ENCODE measurements at places on chromosomes 6 and 20.

DNA sequence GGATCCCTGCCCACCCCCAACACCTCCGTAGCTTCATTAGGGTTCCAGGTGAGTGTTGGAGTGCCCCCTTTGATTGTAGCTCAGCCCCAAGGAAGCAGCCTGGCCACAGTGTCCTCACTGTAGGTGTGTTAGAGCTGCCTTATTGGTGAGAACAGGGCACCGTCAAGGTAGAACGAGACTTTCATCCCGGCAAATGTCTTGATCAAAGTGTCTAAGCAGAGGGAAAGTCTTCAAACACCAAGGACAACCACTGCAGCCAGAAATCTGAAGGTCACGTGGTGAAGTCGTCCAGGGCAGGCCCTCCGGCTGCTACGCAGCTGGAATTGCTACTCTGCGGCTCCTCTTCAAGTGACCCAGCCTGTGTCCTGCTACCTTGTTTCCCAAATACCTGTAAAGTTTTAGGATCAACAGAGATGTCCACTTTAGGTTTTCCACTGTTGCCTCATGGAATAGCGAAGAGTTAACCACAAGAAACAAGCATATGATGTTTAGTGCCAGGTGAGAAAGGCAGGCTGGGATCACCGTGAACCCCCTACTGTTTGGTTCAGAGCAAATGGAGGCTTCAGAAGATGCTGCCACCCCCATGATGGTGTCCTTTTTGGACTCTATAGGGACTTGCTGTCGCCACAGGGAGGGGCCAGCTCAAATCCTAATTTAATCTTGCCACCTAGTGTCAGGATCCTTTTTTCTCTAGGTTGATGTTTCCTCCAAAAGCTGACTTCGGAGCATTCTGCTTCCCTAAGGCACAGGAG lies 1.7 kb upstream of the DLL1 start:
- DNase-seq: no peak

- DNase-seq: no peak
Observed at GRCh38 chr6:154876486-154877280, 118.4 kb upstream of the TIAM2 start.

DNA sequence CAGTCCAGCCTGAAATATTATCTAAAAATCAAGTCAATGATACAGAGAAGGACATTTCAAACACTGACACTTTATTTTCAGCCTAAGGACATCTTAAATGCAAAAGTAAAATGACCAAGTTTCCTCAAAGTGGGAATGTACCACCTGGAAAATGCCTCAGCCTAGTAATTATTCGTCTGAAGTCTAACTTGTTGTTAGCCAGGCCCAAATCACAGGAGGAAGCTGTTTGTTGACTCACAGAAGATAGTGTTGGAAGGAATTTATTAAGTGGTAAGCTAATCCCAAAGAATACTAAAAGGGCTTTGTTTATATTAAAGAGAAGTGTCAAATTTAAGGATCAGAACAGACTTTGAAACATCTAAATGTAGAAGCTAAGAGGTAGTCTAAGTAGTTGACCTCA lies 2.5 kb downstream of the PDE7B start:
- no peak for DNase-seq

DNA sequence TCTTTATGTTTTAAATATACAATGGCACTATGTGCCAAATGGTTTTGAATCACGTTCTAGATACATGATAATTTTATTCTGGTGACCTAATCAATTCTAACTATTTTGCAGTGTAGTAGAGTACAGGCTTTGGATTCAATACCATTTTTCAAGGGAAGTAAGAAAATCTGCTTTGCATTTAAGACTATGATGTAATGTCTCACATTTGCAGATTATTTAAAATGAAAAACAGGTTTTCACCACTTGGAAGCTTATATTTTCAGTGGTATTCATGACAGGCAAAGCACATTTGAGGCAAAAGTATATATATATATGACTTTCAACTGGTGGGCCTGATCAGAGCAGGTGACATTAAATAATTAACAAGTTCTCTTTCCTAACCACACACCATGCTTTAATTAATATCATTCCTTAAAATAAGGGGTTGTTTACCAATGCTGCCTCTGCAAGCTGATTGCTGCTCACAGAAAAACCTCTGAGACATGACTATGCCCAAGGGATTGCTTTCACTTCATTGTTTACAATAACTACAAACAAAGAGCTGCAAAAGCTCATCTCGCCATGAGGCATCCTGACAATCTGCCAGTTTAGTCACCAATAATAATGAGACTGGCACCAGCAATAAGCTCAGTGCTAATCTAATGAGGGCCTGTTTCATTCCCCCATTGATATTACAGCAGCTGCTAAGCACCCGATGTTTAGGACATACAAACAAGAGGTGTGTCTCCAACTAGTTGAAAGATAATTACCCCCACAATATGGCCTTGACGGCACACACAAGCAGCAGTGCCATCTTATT lies 1176.0 kb upstream of the GJE1 start:
- DNase-seq: peak; percentile 77

GRCh38 chr6:138981416-138981815 lies 6.6 kb downstream of the REPS1 start:
- no peak for DNase-seq

GRCh38 chr6:167849846-167850459 lies 23.2 kb downstream of the AFDN start:
- no peak for DNase-seq

GRCh38 chr6:43335469-43335868 lies 26.8 kb upstream of the CRIP3 start:
- DNase-seq: no peak

DNA sequence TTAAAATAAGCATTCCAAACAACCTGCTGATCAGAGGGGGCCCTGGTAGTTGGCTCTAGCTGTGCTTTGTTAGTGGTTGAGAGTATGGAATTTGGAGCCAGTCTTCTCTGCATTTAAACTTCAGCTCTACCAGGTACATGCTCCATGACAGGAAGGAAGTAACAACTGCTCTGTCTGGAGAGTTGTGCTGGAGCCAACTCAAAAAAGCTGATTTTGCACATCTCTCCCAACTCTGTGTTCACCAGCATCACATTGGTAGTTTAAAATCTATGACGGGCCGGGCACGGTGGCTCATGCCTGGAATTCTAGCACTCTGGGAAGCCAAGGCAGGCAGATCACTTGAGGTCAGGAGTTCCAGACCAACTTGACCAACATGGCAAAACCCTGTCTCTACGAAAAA lies 68.8 kb upstream of the BMP2 start:
- DNase-seq: no peak

DNA sequence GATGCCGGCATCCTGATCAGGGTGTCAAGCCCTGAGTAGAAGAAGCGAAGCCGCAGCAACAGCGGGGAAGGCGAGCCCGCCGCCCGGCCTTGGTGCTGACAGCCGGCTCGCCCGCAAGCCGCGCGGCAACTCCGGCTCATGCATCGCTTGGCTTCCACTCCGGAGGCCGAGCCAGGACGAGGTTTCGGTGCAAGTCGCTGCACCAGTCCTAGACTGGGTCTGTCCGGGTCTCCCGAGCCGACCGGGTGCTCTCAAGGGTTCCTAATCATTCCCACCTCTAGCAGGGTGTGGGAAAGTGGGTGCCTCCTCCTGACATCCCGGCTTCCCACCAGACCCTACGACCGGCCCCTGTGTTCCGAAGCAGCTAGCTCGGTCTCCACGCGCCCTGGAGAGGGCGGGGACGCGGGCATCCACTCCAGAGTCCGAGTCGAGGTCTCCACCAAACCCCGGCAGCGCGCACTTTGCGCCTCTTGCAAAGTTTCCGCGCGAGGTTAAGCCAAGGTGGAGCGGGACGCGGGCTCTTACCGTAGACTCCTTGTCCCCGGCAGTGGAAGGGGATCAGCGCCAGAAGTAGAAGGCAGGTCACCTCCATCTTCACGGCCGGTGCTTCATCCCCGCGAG lies 1.4 kb downstream of the MDGA1 start:
- no peak for DNase-seq

GRCh38 chr20:24766826-24767622 lies 182.0 kb upstream of the CST7 start:
- DNase-seq: no peak

GRCh38 chr20:33076662-33077372 lies 2.6 kb upstream of the BPIFB4 start:
- no peak for DNase-seq

DNA sequence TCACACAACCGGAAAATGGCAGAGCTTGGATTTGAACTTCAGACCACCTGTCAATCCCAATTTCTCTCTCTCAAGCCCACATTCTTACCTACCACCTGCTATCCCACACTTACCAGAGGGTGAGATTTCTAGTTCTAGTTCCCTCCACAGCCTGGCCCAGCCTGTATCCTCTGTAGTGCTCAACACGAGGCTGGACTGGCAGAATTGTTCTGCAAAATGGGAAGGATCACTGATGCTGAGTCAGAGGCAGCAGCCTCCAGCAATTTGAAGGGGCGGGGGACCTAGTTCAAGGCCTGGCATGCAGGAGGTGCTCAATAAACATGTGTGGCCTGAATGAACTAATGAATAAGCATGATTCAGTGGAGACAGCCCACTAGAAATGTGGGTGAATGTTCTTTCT lies 53.6 kb upstream of the TTPAL start:
- DNase-seq: no peak

DNA sequence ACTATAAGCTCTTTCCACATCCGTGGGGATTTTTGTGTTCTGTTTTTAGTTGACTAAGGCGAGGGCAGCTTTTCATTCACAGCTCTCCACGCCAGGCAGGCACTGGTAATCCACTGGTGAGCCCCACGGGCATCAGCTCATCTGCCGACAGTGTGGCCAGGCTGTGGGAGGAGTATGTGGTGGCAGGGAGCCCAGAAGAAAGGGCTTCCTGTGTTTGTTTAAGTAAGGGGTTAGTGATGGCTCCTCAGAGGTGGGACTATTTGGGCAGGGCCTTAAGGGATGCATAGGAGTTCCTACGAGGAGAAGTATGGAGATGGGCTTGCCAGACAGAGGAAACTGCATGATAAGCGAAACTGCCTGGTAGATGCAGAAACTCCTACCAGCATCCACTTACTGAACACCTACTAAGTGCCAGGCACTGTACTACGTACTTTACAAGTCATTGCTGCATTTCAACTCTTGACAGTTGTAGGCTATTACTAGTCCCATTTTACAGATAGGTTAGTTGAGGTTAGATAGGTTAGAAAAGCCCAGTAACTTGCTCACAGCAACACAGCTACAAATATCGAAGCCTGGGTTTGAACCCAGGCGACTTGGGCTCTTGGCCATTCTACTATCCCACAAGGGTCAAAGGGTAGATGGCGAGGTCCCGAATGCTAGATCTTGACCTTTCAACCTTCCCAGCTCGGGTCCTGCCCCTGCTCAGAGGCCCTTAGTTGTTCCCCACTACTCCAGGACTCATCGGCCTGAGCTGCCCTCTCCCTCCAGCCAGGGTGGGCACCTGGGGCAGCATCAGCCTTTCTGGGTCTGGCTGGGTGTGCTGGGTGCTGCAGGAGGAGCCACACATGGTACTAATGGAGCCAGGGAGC lies 55.1 kb downstream of the CEBPB start:
- no peak for DNase-seq

DNA sequence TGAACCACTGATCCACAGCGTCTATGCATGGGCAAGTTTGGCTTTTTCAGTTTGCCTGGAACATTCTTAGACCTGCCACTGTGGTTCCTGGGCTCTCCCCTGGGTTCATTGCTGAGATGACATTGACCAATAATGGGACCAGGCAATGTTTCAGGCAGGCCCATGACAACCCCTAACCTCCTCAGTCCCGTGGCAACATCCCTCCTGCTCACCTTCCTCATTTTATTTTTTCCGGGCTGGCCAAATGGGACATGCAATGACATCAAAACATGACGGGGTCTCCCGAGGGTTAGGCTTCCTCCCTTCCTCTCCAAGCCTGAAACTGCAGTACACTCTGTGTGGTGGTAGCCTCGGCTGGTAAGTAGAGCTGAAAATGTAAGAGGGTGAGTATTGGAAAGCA lies 234.0 kb upstream of the RREB1 start:
- DNase-seq: no peak

- no peak for DNase-seq
Observed at GRCh38 chr6:44038543-44039065, 88.6 kb downstream of the MRPL14 start.

- DNase-seq: no peak
Observed at GRCh38 chr6:167505782-167506181, 180.9 kb downstream of the TTLL2 start.

- DNase-seq: no peak
Observed at GRCh38 chr20:4781211-4781610, 59.5 kb downstream of the PRND start.
